ENCODE measurements at places on chromosomes 1 and 21.

DNA sequence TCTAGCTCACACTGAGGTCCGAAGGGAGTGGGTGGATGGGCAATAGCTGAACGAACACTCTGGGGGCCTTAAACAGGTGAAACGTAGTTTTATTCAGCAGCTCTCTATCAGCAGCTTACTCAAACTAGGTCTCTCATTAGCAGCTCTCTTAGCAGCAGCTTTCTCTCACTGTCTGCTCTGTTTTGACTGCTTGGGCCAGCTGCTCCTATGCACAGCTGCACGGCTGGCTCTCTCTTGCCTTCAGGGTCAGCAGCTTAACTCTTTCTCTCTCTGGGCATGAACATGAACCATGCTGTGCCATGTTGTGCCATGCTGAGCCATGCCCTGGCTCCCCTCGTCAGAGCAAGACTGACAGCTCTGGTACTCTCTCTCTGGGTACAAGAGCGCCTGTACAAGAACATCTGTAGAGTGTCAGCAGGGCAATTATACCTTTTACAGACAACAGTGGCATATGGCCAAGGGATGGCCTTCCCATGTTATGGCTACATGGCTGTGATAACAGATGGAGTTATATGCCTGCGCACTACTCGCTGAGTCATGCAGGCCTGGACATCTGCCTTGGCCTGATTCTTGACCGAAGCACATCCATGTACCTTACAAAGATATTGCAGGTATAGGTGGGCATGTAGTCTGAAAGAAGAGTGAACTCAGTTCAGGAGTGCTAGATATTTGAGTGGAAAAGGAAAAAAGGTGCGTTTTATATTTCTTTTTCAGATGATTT, 152.4 kb downstream of the LEPR start:
- no peak for DNase-seq

- peak; percentile 92 for DNase-seq
Measured at GRCh38 chr1:1080122-1080757, 6.1 kb upstream of the RNF223 start.

GRCh38 chr1:54575605-54576290, 27.7 kb downstream of the ACOT11 start:
- DNase-seq, result no peak

- DNase-seq, result peak; percentile 96
Measured at GRCh38 chr1:244353551-244354091, 98.1 kb downstream of the ADSS2 start.

- DNase-seq, result peak; percentile 17
Measured at GRCh38 chr1:149995927-149996326, 14.6 kb downstream of the OTUD7B start.

DNA sequence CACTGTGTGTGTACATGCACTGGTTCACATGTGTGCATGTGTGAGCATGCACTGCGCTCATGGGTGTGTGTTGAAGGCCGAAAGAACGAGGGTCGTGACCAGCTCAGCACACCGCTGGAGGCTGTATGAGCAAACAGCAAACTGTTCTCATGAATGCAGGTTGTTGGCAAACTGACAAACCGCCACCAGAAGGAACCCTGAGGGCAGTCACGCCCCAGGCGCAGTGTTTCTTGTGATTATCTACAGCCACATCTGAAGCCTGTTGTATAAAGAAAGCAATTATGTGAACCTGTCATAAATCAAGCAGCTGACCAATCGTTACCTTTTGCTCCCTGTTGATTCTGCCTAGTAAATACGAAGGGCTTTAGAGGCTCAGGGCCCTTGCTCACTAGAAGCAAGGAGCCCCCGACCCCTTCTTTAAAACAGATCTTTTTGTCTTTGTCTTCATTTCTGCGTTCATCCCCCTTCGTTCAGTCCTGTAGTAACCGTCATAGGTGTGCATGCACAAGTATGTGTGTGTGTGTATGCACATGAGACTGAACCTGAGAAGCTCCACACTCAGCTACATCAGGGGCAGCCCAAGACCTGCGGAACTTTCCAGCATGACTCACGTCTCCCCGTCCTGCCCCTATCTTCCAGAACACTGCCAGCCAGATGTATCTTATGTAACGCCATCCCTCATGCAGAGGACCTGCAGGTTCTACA, 16.8 kb upstream of the RIPK4 start:
- peak; percentile 98 for DNase-seq

DNA sequence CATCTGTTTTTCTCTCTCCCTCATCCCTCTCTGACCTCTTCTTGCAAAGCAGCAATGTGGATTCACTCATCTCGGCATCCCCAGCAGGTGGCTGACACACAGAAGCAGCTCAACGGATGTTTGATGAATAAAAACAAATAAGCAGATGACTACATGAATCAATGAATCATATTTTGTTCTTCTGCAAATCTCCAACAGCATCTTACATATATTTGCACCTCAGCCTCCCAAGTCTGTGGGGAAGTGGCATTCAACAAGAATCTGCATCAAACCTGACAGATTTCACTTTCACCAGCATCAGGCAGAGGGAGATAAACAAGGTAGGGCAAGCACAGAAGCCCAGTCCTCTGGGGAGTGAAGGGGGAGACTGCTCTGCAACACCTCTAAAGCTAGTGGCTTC, 34.0 kb downstream of the CAPN8 start:
- no peak for DNase-seq

GRCh38 chr1:51578383-51579109, 38.3 kb upstream of the OSBPL9 start:
- no peak for DNase-seq

GRCh38 chr1:3668585-3669300, 16.4 kb downstream of the TP73 start:
- peak; percentile 63 for DNase-seq

- no peak for DNase-seq
Measured at GRCh38 chr1:244063498-244063897, 12.4 kb downstream of the ZBTB18 start.

GRCh38 chr1:109167001-109167506, 46.7 kb upstream of the SARS1 start:
- peak; percentile 39 for DNase-seq

DNA sequence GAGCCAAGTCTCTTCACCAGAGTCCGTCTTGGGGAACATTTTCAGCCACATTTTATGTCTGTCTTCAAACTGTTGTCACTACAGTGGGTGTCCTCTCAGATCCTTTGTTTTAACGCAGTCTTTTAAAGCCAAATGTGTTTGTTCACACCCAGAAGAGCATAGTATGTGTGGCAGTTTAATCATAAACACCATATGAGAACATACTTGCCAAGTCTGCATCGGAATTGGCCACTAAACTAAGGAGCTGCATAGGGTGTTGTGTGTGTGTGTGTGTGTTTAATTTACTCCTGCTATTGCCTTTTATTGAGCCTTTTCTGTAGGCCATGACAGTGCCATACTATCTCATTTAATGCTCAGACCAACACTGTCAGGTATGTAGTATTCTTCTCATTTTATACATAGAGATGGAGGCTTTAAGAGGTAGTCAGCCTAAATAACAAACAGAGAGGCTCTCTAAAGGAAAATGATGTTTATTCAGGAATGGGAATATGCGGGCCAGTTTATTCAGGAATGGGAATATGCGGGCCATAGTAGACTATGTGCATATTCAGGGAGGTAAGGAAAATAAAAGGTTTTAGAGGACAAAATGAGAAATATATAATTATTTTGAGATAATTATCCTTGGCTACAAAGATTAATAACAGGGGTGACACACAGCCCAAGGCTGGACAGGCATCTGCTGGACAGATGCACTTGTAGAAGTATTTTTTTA, 67.9 kb upstream of the L1TD1 start:
- DNase-seq, result no peak

GRCh38 chr1:204072931-204073836, at the start of gene SOX13:
SOX13 (plus strand) TSS chr1:204073115; CDS start chr1:204112916, 39,801 bp downstream.
- DNase-seq, result peak; percentile 94

GRCh38 chr1:24939675-24940193, 9.7 kb upstream of the RUNX3 start:
- no peak for DNase-seq

DNA sequence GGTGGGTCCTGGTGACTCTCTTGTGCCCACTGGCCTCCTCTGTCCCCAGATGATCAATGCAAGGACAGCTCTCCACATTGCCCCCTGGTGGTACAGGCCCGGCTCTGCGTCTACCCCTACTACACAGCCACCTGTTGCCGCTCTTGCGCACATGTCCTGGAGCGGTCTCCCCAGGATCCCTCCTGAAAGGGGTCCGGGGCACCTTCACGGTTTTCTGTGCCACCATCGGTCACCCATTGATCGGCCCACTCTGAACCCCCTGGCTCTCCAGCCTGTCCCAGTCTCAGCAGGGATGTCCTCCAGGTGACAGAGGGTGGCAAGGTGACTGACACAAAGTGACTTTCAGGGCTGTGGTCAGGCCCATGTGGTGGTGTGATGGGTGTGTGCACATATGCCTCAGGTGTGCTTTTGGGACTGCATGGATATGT, 10.8 kb downstream of the ADAMTSL4 start:
- DNase-seq, result peak; percentile 70

GRCh38 chr21:32046191-32046590, 173.4 kb downstream of the HUNK start:
- DNase-seq, result peak; percentile 60

DNA sequence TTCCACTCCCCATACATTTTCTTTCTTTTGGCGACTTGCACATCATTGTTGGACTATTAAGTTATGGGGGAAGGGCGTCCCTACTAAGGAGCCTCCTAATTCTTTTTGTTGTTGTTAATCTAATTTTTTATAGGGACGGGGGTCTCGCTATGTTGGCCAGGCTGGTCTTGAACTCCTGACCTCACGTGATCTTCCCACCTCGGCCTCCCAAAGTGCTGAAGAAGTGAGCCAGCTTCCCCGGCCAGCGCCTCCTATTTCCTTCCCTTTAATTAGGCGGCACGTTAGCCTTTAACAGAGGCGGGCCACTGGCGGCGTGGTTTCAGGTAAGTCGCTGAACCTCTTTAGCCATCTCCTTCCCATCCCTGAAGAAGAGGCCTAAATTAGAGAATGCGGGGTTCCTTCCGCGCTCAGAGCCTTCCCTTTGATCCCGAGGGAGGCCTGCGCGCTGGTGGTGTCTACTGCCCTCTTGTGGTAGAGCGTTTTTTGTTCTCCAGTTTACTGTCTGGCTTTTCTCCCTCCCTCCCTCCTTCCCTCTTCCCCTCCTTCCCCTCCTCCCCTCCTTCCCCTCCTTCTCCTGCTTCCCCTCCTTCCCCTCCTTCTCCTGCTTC, 38.1 kb downstream of the TNFRSF9 start:
- DNase-seq, result peak; percentile 82

GRCh38 chr1:101366513-101367215, 129.8 kb downstream of the S1PR1 start:
- DNase-seq, result no peak

DNA sequence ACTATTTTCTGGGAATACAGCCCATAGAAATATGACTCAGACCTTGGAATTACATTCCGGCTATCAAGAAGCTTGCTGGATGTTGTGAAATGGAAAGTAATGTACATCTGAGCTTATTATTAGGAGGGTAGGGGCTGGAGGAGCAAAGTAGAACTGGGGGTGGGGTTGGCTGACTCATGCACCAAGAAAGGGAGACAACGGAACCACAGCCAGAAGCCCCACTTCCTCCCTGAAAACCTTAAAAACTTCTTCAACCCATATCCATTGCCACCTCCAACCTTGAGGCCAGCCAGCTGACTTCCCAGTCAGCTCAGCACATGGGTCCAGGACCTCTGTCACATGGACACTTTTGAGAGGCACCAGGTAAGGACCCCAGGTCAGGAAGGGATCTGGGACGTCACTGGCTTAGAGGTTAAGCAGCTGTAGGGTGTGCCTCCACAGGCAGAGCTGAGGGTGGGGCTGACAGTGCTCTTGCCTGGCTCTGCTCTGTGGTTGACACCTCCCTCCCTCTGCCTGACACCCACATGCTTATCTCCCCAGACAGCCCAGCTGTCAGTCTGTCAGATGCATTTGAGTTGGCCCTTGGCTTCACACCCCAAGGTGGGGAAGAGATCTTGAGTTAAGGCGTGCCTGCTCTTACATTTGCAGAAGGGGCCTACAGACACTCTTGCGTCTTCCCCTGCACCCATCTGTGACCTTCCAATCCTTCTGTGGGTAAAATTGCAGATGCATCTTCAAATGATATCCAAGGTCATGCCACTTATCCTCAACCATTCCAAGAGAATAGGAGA, 5.7 kb upstream of the ZNF683 start:
- peak; percentile 91 for DNase-seq

GRCh38 chr1:183889095-183889494, 84.2 kb downstream of the RGL1 start:
- DNase-seq, result no peak

- DNase-seq, result no peak
Measured at GRCh38 chr1:246787781-246788513, 63.7 kb downstream of the SCCPDH start.

GRCh38 chr1:210262897-210263272, 30.3 kb downstream of the SERTAD4 start:
- DNase-seq, result no peak

DNA sequence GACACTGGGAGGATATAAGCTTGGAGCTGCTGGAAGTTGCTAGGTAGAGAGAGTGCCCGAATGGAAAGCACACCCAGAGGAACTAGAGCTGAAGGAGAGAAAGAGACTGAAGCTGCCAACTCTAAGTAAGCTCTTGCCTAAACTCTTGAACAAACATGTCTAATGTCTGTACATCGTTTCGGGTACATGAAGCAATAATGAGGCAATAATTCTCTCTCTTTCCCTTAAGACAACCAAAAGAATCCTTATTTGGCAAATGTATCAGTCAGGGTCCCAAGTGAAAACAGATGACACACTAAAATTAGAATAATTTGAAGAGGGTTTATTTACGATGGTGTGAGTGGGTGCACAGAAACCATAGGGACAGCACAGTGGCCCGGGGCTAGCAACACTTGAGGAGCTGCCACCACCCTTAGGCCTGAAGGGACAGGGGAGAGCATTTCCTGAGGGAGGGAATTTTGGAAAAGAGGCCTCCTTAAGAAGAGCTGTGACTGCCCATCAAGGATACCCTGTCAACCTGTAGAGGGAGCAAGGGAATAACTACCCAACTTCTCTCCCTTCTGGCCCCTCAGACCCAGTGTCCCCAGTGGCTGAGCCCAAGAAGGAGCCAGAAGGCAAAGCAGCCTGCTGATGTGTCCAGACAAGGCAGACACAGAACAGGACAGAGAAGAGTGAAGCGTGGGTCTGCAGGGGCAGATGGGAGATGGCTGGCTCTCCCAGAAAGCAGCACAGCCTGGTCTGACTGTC, 36.1 kb upstream of the KHDRBS1 start:
- DNase-seq, result peak; percentile 29

- no peak for DNase-seq
Measured at GRCh38 chr1:8718850-8719361, 98.5 kb downstream of the RERE start.

DNA sequence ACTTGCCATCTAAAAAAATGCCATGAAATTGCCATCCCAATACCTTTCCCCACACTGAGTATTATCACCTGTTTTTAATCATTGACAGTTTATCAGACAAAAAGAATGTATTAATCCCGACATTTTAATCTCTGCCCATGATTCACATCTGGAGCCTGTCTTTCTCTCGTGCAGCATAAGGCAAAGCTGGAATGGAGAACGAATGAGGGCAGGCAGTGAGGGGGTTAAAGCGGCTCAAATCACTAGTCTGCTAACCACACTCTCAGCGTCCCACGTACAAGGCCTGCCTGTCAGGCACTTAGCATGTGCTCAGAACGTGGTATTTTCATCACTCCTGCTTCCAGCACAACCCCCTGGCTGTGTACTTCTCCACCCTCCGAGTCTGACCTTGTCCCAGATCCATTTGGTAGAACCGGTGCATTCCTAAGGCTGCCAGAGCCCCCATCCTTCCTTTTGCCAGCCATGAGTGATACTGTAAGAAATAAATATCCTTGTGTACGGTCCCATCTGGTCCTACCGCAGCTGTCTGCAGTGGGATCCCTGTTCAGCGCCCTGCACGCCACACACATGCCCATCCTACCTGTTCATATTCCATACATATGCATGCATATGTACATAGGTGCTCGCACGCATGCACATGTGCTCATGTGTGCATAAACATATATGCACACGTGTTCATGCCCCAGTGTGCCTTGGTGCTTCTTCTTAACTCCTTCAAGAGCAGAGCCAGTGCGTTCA, 34.6 kb upstream of the FHAD1 start:
- DNase-seq, result no peak

All from Daoy (cell line).